ENCODE measurements at places on chromosomes 7 and 10.

DNA sequence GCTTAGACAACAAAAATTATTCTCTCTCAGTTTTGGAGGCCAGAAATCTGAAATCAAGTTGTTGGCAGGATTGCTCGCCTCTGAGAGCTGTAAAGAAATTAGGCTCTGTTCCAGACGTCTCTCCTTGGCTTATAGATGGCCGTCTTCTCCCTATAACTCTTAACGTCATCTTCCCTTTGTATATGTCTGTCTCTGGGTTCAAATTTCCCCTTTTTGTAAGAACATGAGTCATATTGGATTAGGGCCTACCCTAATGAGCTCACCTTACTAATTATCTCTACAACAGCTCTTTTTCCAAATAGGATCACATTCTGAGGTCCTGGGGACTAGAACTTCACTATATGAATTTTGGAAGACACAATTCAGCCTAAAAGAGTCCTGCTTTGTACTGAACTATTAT is 22.4 kb downstream of the GALNTL5 start:
- DNase-seq: no peak

DNA sequence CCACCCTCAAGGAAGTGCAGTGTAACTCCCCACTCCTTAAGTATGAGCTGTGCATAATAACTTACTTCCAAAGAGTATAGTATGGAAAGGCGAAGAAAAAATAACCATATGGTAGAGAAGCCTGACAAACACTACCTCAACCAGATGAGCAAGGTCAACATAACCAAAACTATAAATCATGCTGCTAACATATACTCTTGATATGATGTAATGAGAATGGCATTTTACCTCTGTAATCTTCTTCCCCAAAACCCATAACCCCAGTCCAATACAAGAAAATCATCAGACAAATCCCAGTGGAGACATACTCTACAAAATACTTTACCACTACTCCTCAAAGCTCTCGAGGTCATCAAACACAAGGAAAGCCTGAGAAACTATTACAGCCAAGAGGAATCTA is 15.8 kb downstream of the OSBPL3 start:
- no peak for DNase-seq

DNA sequence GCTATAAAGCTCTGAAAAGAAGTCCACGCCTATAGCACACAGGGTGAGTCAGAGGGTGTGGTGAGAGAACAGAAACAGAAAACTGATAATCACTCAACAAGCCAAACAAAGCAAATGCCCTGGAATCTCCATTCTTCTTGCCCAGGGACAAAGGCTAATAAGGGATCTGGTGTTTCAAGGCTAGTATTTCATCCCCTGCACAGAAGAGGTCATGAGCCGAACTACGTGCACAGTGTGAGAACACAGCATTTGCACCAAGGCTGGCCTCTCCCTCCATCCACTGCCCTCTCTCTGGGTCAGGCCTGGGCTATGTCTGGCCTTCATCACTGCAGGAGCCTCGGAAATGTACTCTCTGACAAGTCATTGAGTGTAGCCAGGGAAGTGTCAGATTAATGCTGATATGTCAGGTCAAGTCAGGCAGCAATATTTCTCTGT is 42.7 kb downstream of the PRR15 start:
- no peak for DNase-seq

DNA sequence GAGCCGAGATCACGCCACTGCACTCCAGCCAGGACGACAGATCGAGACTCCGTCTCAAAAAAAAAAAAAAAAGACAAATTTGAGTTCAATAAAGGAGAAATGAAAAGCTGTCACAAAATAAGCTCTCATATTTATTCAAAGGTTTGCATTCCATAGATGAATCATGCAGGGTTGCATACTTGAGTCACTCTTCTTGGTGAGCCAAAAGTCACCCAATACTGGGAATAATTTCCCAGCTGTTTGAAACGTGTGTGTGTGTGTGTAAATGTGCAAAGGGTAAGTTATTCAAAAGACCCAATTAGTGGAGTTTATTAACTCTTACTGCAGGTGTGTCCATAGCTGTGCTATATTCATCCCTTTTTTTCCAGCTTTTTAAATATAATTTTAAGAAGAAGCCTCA is 297.7 kb downstream of the CCDC3 start:
- DNase-seq: no peak

GRCh38 chr7:150453181-150453580 is 2.8 kb downstream of the GIMAP8 start:
- DNase-seq: no peak

GRCh38 chr10:16952080-16952479 is 134.9 kb upstream of the RSU1 start:
- no peak for DNase-seq

DNA sequence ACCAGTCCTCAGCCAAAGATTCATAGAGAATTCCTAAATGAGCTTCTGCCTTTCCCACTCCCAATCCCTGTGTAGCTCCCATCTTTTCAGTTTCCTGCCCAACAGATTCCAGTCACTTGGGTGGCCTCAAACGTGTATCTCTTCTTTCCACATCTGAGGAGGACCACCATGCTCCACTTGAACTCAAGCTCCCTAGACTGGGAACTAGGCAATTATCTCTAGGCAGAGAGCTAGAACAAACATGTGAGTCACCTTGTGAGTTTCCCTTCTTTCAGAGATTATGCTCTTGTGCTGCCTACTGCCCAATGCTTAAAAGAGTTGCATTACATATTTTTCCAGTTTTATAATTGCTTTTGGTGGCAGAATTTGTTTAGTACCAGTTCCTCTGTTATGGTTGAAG is 178.0 kb downstream of the MDFIC start:
- no peak for DNase-seq

DNA sequence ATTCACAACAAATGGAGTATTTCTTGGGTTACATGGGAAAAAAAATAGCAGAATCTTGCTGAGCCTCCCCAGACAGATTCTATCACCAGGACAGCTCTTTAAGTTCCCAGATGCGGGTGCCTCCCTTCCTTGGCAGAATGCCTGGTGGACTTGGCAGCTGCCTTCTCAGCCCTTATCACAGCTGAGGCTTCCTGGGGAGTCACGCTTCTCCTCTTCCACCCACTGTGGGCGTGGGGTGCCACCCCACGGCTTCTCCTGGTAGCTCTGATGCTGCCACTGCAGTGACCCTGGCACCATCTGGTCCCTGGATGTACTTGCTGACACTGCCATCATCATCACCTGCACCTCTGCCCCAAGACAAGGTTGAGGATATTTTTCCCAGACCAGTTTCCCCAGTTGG is 16.2 kb upstream of the NME8 start:
- no peak for DNase-seq

DNA sequence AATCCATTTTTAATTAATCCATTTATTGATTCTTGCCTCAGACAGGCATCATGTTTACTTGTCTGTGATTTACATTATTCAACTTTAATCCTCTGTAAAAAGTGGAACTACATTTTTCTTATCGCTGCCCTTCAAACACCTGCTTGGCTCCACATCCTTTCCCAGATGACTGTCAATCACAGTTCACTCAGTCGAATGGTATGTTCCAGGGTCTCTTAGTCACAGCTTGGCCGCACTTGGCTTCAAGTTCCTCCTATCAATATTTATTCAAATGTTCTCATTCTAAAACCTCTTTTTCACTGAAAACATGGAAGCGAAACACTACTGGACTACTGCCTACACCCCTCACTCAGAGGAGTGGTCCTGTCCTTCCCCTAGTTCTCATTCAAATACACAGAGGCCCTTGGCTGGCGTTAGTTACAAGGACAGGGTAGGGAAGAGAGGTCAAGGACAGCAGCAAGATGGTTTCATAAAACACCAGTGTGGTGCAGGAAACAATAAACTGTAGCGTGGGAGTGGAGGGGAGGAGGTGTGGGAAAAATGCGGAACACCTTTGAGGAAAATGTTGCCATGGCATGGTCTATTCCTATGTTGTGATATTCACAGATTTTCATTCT is 143.2 kb downstream of the USP6NL start:
- DNase-seq: no peak

DNA sequence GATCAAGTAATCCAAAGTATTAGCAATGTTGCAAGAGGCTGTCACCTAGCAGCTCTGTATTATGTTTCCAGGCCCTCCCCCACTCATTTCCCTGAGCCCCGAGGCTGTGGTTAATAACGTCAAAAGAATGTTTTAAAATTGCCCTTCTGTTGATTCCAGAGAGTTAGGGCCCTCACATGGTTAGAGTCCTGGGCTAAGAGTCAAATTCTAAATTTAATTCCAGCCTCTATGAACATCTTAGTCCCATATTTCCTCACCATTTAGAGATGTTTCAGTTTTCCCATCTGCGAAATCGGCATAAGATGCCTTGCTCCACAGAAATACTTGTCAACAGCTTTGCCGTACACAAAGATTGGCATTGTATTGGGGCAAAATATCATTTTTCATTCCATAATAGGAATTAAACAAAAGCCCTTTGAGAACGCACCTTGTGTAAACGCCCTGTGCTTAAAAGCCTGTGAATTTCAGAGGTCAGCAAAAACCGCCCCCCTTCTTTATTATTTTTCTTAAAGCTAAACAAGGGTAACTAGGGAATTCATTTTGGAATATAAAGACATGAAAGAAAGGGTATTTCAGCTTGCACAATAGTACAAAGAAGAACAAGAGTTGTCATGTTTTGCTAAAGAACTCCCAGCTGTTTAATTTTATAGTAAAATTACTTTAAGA is 135.8 kb downstream of the ARID5B start:
- no peak for DNase-seq

DNA sequence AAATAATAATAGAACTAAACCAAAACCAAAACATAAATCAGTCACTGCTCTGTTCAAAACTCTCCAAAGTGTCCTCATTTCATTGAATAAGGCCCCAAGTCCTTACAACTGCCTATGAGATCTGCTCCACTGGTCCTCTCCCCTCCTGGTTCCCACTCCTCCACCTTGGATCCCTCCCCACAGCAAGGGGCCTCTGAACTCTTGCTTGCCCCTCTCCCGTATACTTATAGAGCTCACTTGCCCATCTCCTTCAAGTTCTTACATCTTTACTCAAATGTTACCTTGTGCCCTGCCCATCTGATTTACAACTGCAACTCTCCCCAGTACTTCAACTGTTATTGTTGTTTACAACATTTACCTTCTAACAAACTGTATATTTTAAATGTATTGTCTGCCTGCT is 819 bp downstream of the POLD2 start:
- DNase-seq: no peak

- DNase-seq: no peak
Observed at GRCh38 chr7:123552641-123553040, 5.0 kb downstream of the NDUFA5 start.

DNA sequence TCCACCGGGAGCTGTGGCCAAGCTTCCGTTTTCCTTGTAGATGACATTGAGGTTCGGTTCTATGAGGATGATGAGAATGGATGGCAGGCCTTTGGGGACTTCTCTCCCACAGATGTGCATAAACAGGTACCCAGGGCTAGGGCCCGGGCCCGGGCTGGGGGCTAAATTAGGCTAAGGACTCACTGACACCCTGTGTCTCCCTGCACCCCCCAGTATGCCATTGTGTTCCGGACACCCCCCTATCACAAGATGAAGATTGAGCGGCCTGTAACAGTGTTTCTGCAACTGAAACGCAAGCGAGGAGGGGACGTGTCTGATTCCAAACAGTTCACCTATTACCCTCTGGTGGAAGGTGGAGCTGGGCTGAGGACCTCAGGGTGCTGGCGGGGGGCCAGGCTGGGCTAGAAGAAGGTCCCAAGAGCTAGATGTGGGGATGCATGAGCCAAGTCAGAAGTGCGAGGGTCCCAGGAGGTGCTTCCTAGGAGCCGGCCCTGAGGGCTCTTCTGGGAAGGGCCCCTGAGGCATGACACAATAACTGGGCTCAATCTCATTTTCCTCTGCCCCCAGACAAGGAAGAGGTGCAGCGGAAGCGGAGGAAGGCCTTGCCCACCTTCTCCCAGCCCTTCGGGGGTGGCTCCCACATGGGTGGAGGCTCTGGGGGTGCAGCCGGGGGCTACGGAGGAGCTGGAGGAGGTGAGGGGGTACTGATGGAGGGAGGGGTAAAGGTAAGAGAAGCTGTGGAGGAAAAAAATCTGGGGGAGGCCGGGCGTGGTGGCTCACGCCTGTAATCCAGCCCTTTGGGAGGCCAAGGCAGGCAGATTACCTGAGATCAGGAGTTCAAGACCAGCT is 2.9 kb downstream of the NFKB2 start:
- no peak for DNase-seq

GRCh38 chr10:15700078-15700674 is 19.5 kb downstream of the ITGA8 start:
- DNase-seq: no peak

DNA sequence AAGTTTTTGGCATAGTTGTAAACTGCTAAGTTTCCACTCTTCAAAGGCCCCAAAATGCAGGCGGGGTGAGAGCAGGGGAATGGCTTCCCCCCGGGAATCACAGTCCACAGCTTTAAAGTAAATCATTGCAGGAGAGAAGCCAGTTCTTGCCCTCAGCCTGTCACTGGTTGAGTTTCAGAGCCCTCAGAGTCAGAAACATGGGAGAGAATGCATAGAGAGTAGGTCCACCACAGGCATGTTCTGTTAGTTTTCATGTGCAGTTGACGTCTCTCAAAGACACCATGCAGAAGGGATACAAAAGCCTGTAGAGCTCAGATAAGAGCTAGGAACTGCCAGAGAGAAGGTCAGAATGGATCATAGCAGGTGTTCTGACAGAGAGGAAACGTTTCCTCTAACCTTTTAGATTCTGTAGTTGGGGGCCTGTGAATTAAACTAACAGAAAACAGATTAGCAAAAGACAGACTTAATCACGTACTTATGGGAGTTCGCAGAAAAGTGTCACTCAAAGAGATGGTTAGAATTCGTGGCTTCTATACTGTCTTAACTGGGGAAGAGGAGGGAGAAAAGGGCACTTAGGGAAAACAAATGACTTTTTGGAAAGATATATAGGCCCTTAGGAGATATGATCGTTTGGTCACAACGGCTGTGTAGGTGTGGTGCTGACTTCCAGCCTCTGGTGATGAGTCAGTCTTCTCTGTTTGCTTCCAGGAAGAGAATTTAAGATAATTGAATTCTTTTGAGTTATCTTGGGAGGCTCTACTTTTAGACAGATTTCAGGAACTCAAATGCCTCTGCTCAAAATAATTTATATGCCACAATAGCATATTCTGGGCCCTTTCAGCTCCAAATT is 48.0 kb upstream of the MSRB2 start:
- DNase-seq: no peak

DNA sequence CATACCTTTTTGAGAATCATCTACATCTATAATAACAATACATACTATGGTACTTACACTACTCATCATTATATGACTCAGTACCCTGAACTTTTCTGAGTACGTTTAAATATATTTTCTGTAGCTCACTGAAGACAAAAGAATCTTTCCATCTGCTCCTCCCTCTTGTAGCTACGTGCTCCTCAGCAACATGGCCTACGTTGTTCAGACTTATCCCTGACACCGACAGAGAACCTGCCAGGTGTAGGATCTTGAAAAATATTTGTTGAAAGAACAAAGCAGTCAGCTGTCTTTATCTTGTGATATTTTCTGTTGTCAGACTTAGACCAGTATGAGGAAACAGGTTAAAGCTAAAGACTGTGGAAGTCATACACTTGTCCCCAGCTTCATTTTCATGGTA is 356.0 kb upstream of the MYO3A start:
- no peak for DNase-seq

All from Karpas-422 (cell line).